WTC11 (cell line): ENCODE measurements at places on chromosomes 6 and 20.

DNA sequence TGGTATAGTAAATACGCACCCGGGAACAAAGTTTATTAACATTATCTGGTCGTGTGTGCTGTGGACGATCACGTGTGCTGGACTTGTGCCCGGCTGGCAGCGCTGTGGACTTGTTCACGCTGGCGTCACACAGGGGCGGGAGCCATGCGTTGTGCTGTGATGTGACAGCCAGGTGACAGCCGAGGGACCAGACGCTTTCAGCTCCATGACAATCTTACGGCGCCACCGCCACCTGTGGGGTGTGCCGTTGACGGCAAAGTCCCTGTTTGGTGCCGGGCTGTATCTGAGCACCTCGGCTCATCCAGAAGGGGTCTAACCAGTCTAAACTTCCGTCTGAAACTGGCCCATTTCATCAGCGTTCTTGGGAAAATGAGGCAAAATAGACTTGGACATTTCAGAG lies 25.2 kb downstream of the DLL1 start:
- no peak for DNase-seq

DNA sequence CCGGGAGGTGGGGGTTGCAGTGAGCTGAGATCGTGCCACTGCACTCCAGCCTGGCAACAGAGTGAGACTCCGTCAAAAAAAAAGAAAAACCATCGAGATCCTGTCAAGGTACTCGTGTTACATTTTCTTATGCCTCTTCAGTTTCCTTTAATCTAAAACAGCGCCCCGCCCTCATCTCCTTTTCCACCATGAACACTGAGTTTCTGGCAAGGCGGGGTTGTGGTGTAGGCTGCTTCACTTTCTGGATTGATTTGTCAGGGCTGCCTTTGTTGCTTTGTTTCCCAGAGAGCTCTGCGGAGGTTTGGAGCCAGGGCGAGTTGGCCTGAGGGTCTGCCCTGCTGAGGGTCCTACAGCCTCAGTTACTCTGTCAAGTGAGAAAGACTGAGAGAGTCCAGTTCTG lies 8.9 kb downstream of the ITPR3 start:
- no peak for DNase-seq

- DNase-seq: no peak
These were observed 59.2 kb downstream of the LAMP5 start for GRCh38 chr20:9573335-9574151.

DNA sequence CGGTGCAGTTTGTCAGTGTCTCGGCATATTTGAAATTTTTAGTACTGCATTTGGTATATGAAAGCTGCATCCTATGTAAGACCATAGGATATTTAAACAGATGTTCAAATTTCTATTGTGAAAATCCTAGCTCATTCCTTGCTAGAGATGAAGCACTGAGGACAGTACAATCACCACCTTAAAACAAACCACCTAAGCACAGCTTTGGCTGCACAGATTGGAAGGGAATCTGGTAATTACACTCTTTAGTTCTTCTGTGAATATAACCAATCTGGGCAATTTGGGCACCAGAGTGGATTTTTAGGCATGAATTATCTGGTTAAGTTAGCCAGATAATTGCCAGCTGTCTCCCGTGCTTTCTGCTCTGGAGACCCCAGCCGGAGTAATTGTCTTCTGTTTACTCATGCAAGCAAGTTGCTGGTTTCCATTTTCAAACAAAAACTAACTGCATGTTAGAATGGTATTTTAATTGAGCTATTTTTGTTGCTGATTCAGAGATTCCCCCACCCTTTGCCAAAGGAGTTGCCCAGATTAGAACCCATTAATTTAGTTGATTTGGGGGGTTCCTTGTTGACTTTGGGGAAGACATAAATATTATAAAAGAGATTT lies 36.9 kb downstream of the E2F3 start:
- DNase-seq: no peak

DNA sequence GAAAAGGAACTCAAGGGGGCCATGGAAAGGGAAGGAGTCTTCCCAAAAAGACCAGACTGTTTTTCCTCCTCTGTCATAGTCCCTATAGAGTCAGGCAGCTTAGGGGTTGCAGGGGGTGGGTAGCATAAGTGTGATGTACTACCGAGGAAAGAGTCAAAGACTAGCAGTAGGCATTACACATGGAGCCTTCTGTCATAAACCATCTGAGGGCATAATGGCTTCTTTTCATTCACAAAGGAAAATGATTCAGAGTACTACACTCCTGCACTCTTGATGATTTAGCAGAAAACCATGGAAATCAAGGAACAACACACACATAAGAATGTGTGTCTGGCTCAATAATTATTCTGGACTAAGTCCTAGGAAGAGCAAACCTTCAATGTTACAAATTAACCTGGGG lies 14.9 kb downstream of the PLN start:
- no peak for DNase-seq

GRCh38 chr6:119446115-119446554 lies 96.6 kb upstream of the MAN1A1 start:
- DNase-seq: no peak

- DNase-seq: no peak
These were observed 46.2 kb downstream of the NHLRC1 start for GRCh38 chr6:18076231-18076630.

GRCh38 chr20:14979453-14979986 lies 642.1 kb upstream of the FLRT3 start:
- no peak for DNase-seq

GRCh38 chr20:25035921-25036320 lies 22.0 kb downstream of the ACSS1 start:
- DNase-seq: no peak

- no peak for DNase-seq
These were observed 67.6 kb downstream of the ZNF831 start for GRCh38 chr20:59231124-59231804.

GRCh38 chr6:139409026-139409425 lies 34.6 kb upstream of the CITED2 start:
- no peak for DNase-seq

- no peak for DNase-seq
These were observed 178.1 kb downstream of the RIMS1 start for GRCh38 chr6:72064399-72064975.
